Uterus (tissue), 4 donors: ENCODE measurements at places on chromosomes 5 and 9.
A peak's percentile ranks its signal among the peaks of the same experiment; 100 is the strongest.

DNA sequence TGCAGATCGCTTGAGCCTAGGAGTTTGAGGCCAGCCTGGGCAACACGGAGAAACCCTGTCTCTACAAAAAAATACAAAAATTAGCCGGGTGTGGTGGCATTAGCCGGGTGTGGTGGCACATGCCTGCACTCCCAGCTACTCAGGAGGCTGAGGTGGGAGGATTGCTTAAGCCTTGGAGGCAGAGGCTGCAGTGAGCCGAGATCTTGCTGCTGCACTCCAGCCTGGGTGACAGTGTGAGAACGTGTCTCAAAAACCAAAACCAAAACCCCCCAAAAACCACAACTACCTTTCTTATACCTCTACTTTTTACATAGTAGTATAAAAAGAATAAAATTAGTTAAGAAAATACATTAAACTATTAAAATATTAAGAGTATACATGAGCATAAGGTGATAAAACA, 121.2 kb downstream of the RAPGEF6 start:
- DNase-seq, result no peak

- DNase-seq, result no peak
Measured at GRCh38 chr5:82365744-82366228, 87.6 kb upstream of the RPS23 start.

DNA sequence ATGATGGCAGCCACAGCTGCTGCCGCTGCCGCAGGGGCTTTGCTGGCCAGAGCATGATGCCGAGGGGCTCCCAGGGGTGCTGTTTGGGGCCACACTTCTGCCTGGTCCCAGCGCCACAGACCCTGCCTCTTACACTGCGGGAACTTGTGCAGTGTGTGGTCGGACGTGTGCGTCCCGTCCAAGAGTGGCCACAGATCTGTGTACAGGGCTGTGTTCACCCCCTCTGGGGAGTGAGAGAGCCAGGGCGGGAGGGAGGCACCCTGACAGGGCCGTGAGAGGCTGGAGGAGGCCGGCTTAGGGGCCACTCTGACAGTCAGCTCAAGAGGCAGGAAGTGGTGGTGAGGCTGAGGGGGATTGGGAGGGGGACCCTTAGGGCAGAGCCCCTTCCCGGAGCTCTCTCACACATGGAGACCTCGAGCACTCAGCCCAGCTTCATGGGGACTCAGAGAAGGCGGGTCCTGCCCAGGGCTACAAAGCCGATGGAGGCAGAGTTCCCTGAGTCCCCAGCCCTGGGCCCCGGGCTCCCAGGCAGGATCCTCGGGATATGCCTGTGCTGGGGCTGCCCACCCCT, 13.1 kb upstream of the CARD19 start:
- peak; percentile 14 for DNase-seq

GRCh38 chr5:154850255-154851062, at the start of gene FAXDC2:
Gene FAXDC2 (minus strand): TSS chr5:154850603. CDS start chr5:154838178, 12,425 bp downstream.
- peak; percentile 81 for DNase-seq

- DNase-seq, result no peak
Measured at GRCh38 chr5:19853616-19854240, 134.3 kb downstream of the CDH18 start.

GRCh38 chr5:42870882-42871418, 59.3 kb upstream of the SELENOP start:
- no peak for DNase-seq

DNA sequence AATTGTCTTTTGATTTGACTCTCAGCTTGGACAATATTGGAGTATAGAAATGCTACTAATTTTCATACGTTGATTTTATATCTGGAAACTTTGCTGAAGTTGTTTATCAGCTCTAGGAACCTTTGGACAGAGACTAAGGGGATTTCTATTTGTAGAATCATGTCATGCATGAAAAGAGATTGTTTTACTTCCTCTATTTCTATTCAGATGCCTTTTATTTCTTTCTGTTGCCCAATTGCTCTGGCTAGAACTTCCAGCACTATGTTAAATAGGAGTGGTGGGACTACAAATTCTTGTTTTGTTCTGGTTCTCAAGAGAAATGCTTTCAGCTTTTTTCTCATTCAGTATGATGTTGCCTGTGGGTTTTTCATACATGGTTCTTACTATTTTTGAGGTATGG, 112.8 kb upstream of the CDH12 start:
- DNase-seq, result no peak

DNA sequence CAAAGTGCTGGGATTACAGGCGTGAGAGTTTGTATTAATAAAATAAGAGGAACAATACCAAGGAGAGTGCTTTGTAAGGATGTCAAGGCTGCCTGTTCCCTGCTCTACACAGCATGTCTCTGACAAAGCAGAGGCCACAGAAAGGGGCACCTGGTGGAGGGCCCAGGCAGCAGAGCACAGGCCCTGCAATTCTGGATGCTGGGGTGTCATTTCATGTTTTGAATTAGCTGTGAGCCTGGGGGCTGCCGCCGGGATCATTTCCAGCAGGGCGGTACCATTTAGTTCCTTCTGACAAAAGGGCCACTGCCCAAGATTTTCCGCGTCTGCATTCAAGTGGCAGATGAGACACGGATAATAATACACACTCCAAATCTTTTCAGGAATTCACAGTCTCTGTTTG, 396.9 kb downstream of the GADD45G start:
- no peak for DNase-seq

DNA sequence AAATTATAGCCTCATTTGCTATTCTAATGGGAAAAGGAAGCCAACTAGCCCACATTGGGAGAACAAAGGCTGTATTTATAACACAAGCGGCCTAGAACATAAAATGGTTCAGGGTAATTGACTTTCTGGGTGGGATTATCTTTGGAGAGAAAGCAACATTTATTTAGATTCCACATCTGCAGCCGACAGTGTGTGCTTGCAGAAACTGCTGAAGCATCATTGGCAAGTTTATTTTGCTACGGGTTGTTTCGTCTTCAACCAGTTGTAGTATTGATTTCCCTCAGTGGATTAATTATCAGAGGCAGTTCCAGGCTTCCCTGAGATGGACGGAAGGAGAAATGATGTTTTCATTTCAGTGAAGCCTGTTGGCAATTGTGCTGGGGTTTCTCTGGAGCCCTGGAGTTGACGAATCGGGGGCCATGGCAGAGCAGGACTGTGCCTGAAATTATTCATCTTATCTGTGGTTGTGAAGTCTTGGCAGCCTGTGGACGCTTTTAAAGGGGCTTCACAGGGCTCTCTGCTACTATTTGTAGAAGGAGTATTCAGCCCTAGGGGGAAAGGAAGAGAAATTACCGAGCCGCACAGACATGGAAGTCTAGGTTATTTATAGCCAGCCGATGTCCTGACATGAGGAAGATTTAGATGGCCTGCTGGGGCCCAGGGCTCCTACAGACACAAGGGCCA, 290.6 kb upstream of the IRX4 start:
- no peak for DNase-seq

DNA sequence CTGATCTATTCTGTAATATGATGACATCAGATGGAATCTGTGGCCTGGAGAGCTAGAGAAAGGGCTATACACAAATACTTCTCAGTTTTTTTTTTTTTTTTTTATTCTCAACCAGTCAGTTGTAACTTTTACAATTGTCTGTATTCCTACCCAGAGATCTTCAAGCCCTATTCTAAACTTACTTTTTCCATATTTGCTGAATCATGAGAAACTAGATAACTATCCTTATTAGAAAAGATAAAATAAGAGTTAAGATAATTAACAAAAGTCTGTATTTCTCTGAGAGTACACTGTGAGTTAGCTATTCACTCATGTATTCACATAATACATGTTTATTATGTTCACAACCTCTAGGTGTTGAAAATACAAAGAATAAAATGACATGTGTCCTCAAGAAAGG, 1575.9 kb downstream of the EFNA5 start:
- DNase-seq, result no peak

GRCh38 chr9:120630333-120630732, 50.4 kb upstream of the CDK5RAP2 start:
- DNase-seq, result no peak

- no peak for DNase-seq
Measured at GRCh38 chr9:123739902-123740301, 190.0 kb downstream of the DENND1A start.

DNA sequence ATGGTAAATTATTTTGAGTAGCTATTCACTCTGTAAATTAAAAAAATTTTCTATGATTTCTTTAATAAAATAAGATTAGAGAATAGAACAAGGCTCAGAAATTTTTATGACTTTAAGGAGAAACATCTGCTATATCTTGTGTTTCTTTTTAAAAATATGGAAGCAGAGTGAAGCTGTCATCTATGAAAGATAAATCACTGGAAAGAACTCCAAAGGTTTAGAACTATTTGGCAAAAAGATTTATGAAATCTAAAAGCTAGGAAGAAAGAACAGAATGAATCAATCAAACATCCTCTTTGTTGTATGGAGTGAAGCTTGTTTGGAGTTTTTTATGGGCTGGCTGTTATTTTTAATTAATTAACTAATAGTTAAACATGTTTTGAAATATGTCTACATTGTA, 89.8 kb upstream of the ACTBL2 start:
- DNase-seq, result no peak

DNA sequence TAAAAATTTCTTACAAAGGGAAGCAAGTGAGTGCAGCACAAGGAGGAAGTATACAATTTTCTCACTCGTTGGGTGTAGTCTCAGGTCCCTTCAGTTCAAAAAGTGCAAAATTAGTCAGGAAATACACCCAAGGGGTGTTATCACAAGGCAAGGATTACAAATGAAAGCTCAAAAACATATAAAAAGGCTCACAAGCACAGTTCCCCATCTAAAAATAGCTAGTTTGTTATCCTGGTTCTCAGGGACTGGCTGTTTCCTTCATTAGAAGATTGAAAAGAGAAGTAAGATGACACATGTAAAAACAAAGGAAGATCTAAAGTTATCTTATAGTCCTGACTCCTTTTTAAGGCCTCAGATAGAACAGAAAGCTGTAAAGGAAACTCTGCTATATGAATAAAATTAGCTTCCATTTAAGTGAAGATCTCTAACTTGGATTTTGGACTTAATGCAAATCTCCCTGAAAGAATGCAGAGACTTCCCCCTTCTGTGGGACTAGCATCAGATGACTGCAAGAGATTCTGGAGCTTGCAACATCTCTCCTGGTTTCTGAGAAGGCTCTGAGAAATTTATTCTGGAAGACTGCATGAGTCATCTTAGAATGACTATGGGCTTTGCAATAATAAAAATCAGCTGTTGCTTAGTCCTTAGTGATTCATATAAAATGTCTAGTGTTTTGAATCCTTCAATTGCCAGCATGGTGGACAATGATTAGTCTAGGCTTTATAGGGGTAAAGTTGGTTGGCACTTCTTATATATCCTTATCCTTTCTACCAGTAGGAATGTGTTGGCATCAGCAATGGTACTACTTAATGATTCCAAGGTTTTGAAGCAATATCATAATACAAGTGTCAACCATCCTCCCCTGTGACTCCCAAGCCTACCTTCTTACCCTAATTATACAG, 25.4 kb downstream of the DAB2 start:
- no peak for DNase-seq

DNA sequence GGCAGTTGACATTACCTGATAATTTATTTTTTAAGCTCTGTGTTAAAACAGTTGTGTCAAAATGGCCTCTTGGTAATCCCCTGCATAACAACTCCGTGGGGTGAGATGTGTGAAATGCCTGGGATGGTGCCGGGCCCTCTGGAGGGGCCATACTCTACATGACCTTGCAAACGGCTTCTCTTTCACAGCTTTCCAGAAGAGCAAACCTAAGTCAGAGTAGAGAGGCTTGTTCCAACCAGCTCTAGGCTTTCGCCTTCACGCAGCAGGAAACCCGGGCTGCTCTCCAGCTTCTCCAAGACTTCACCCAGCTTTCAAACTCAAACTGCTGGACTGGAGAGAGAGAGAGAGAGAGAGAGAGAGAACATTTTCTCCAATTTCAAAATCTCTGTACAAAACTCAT, 120.1 kb downstream of the SNX18 start:
- no peak for DNase-seq

DNA sequence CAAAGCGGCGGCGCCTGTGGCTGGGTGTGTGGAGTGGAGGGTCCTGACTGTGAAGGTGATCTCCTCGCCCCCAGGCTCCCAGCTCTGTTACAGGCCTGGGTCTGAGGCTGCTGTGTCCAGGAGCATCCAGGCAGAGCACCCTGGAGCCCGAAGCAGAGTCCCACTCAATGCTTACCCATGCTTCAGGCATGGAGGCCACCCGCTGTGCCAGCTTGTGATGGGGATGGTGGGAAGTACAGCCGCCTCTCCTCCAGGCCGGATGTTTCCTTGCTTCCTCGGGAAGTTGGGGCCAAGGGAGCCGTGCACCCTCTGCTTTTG, 255.9 kb upstream of the IRX1 start:
- no peak for DNase-seq

- no peak for DNase-seq
Measured at GRCh38 chr9:125486152-125486508, 220.9 kb downstream of the MAPKAP1 start.

GRCh38 chr5:36728697-36729543, 122.5 kb downstream of the SLC1A3 start:
- no peak for DNase-seq

GRCh38 chr5:96260009-96260408, 173.0 kb downstream of the PCSK1 start:
- no peak for DNase-seq

GRCh38 chr5:65625743-65626142, 916 bp downstream of the SHLD3 start:
- DNase-seq, result no peak

- DNase-seq, result no peak
Measured at GRCh38 chr5:137412136-137412535, 87.0 kb downstream of the SPOCK1 start.
